ENCODE measurements at places on chromosomes 4 and X.

GRCh38 chrX:2723286-2723879 lies 28.5 kb upstream of the XG start:
- DNase-seq, result no peak

DNA sequence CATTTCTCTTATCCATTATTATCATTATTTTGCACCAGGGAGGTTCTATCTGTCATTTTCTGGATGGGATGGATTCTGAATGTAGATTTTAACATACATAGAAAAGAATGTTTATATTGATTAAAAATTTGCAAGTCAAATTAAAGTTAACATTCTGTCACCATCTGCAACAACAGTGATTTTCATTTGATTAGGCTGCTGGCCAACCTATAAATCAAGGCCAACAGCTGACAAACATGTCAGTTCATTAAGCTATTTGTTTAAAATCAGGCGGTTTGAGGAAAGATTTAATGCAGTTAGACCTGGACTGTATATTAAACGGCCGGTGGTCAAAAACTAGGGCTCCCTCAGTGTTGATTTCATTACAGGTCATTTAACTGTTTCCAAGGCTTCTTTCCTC lies 109.5 kb upstream of the CBR4 start:
- DNase-seq, result no peak

DNA sequence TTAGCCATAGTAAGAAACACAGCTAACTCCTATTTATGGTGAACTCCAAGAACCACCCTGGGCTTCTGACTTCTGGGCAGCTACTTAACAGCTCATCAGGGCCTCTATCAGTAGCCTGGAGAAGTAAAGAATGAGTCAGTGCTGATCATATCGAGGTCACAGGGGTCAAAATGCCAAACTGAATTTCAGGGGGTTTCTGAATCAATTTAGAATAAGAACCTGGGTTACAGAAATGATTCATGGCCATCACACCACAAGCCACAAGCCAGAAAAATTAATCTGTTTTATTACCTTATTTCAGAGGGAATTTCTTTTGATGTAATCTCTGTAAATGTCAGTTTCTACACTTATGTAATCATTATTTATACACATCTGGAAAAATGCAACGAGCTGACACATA lies 64.4 kb downstream of the CHST7 start:
- no peak for DNase-seq

GRCh38 chr4:151315212-151315886 lies 10.1 kb downstream of the SH3D19 start:
- DNase-seq, result no peak

- DNase-seq, result no peak
These were observed 213.5 kb upstream of the TAPT1 start for GRCh38 chr4:16439768-16440167.

DNA sequence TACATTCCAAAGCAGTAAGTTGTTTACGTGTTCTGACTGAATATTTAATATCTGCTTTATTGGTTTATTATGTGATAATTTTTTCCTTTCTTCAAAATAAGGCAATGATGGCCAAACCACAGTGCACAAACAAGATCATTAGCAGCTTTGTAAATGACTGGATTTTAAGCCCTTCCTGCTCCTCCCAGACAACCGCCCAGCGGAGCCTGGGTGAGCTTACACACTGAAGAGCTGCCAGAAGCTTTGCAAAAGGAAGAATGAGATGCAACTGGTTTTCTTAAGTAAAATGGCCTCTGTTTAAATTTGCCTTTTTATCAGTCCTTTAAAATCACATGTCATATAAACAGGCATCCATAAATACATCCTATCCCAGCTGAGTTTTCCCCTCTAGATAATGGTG lies 52.2 kb downstream of the SPARCL1 start:
- no peak for DNase-seq
